Activated T-helper 9 cell treated with anti-CD3 and anti-CD28 coated beads, Interleukin-2, amount 50 U/mL, for 16 hours (primary cell): ENCODE measurements at places on chromosomes 3 and 15.

DNA sequence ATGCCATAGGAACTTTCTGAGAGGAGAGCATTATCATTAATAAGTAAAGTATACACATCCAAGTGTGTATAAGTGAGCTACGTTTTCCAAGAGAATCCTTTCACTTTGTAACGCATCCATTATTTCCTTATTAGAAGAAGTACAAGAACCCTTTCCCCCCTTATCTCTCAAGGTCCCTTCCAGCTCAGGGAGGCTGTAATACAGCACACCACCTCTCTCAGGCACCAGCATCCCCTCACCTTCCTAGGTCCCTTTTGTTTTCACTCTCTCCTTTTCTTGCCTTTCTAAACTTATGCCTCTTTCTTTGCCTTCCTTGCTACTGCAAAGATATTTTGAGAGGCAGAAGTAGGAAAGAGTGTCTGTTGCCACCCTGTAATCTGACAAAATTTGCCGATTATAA lies 446.0 kb downstream of the GRM7 start:
- no peak for DNase-seq

DNA sequence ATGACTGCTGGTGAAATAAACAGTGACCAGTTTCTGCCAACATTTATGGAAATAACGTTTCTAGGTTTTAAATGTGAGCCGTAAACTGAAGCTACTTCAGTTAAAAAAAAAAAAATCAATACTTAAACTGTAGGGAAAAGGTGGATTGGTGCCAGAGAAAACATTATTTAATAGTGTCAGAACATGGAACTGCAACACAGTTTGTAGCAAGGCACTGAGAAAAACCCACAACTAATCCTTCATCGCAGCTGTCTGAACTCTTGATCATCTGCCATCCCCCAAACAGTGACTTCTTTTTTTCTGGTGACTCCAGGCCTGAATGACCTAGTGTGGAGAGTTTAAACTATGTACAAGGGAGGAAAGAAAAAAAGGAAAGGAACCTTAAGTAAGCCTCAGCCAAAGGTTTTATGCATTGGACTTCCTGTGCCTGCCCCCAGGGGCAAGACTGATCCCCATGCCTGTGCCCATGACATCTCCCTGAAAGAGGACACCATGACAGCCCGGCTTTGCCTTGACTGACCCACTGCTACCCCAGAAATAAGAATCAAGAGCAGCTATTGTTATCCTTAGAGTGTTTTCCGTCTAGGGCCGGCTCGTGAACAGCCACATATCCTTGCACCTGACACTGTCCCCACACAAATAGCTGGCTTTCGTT lies 33.1 kb downstream of the CRTAP start:
- DNase-seq, result no peak

DNA sequence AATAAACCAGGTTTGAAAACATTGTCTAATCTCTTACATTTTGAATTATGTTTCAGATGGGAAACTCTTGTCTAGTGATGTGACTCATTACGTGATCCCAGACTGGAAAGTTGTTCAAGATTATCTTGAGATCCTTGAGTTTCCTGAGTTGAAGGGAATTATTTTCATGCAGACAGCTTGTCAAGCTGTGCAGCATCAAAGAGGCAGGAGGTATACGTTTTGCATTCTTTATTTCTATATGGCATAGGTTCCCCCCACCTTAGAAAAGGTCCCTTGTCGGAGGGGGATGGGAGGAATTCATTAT lies 1.5 kb downstream of the DIS3L start:
- DNase-seq, result no peak

GRCh38 chr3:184380627-184381260 lies 890 bp downstream of the CHRD start:
- no peak for DNase-seq

GRCh38 chr15:94100863-94101262 lies 130.5 kb upstream of the MCTP2 start:
- DNase-seq, result no peak

GRCh38 chr3:40994611-40995010 lies 204.7 kb upstream of the CTNNB1 start:
- no peak for DNase-seq

- DNase-seq, result no peak
These were observed 117.9 kb upstream of the PTX3 start for GRCh38 chr3:157318639-157319288.

- no peak for DNase-seq
These were observed 11.0 kb upstream of the FAM219B start for GRCh38 chr15:74917676-74918075.

DNA sequence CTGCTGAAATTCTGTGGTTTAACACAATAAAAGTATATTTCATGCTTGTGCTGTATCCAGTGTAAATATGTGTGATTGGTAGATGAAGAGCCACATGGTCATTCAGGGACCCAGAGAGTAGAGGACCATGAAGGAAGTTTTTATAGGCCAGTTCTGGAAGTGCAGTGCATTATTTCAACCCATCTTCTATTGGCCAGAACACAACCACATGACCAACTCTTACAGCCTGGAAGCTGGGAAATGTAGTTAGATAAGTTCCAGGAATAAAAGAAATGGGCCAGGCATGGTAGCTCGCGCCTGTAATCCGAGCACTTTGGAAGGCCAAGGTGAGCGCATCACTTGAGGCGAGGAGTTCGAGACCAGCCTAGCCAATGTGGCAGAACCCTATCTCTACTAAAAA lies 21.4 kb upstream of the PRTG start:
- DNase-seq, result no peak

GRCh38 chr3:29585368-29585767 lies 304.5 kb downstream of the RBMS3 start:
- no peak for DNase-seq

- DNase-seq, result no peak
These were observed 51.0 kb downstream of the MCF2L2 start for GRCh38 chr3:183377307-183377959.

DNA sequence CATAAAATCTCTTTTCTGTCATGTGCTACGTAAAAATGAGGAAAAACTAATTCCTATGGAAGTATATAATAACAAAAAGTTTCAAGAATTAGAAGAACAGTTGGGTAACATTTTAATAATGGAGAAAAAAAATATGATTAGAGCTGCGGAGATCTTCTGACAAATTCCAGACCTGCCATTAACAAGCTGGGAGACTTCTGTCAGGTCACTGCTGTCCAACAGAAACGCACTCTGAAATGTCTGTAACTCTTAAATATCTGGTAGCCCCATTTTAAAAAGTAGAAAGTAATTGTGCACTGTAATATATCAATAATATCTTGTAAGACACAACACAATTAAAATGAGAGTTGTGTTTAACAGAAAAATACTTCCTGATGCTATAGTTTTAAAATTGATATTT lies 15.7 kb downstream of the GOLIM4 start:
- no peak for DNase-seq
